ENCODE measurements at places on chromosomes 1 and 21. TPM values are rescaled to one million over a fixed set of nuclear protein-coding genes. Genes with fewer than 3 reads are reported as not detected.
A peak's percentile ranks its signal among the peaks of the same experiment; 100 is the strongest.

The GLIS1 gene
- total RNA-seq: not detected

The SLFNL1 gene
- 0.14 TPM for total RNA-seq

The STYXL2 gene
- total RNA-seq: not detected

The CDA gene
- 33.8 TPM for total RNA-seq

The ASCL5 gene
- total RNA-seq: not detected

The CNKSR1 gene
- 0.97 TPM for total RNA-seq

DNA sequence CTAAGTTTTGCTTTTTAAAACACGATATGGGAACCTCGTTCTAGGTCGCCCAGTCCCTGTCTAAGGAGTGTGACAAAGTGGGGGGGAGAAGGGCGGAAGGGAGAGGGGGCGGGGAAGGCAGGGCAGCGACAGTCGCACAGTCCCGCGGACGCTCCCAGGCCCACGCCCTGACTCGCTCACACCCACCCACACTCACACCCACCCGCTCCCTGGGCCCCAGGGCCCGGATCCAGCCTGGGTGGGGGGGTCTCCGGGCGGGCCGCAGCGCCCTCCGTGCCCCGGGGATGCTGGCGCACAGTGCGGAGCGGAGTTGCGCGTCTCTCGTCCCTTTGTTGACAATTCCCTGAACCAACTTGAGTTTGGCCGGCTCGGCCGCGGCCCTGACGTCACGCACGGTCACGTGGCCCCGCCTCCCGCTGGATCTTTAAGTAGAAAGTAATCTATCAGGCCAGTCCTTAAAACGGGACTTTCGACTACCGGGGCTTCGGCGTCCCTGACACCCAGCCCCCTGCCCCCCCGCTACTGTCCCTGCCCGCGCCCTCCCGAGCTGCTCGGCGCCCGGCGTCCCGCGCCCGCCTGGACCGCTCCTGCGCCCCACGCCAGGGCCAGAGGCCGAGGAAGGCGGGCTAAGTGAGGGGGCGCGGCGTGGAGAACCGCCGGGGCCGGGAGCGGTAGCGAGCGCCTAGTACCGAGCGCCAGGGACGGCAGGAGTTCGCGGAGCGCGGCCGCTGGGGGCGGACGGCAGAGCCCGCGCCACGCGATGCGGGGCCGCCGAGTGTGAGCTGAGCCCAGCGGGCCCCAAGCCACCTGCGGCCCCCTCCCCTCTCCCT, at the start of gene FOXD3:
Gene FOXD3, plus strand, starts transcription at position 454 of the 830 bp plus-strand sequence. CDS start 492 bp downstream, outside the sequence.
- peak; percentile 66 for DNase-seq
- H3K27ac ChIP-seq: no peak within 1 kb of the TSS
- no peaks in the 10 kb centered on the region for H3K36me3 ChIP-seq

- H3K4me1 ChIP-seq: no peaks in the 10 kb centered on the region
- no peak for DNase-seq
- no peaks in the 10 kb centered on the region for H3K27me3 ChIP-seq
- no peak overlapping the region for H3K4me3 ChIP-seq
- H3K36me3 ChIP-seq: no peaks in the 10 kb centered on the region
Observed at GRCh38 chr1:165605246-165605645, 25.8 kb upstream of the MGST3 start.

GRCh38 chr1:83704350-83704749, 294.6 kb downstream of the TTLL7 start:
- no peak for DNase-seq
- no peaks in the 10 kb centered on the region for H3K36me3 ChIP-seq
- no peaks in the 10 kb centered on the region for H3K4me1 ChIP-seq
- no peak overlapping the region for H3K4me3 ChIP-seq

- H3K27ac ChIP-seq: no peak overlapping the region
- H3K27me3 ChIP-seq: no peaks in the 10 kb centered on the region
- H3K4me3 ChIP-seq: peak overlapping the region; percentile 80
- no peak for DNase-seq
Observed at GRCh38 chr1:202958544-202959275, 598 bp upstream of the ADIPOR1 start.

- no peaks in the 10 kb centered on the region for H3K27me3 ChIP-seq
- DNase-seq: no peak
- H3K4me1 ChIP-seq: no peaks in the 10 kb centered on the region
- no peaks in the 10 kb centered on the region for H3K36me3 ChIP-seq
- no peak overlapping the region for H3K4me3 ChIP-seq
- H3K27ac ChIP-seq: no peak overlapping the region
Observed at GRCh38 chr1:223211323-223211985, 68.4 kb upstream of the TLR5 start.

- H3K4me3 ChIP-seq: no peak overlapping the region
- no peaks in the 10 kb centered on the region for H3K36me3 ChIP-seq
- H3K27ac ChIP-seq: no peak overlapping the region
- DNase-seq: no peak
- H3K4me1 ChIP-seq: no peaks in the 10 kb centered on the region
Observed at GRCh38 chr1:13801655-13802486, 101.9 kb downstream of the PRDM2 start.

GRCh38 chr1:201212461-201213055, 21.9 kb downstream of the IGFN1 start:
- no peak for DNase-seq
- no peaks in the 10 kb centered on the region for H3K4me1 ChIP-seq
- H3K27ac ChIP-seq: no peak overlapping the region
- H3K27me3 ChIP-seq: no peaks in the 10 kb centered on the region
- H3K36me3 ChIP-seq: no peaks in the 10 kb centered on the region

- H3K4me1 ChIP-seq: no peaks in the 10 kb centered on the region
Observed at GRCh38 chr1:75952016-75952415, 19.8 kb upstream of the ASB17 start.

- no peak overlapping the region for H3K4me3 ChIP-seq
- no peak for DNase-seq
- no peaks in the 10 kb centered on the region for H3K27me3 ChIP-seq
- H3K4me1 ChIP-seq: no peaks in the 10 kb centered on the region
- no peaks in the 10 kb centered on the region for H3K36me3 ChIP-seq
- no peak overlapping the region for H3K27ac ChIP-seq
Observed at GRCh38 chr1:201933840-201934430, 12.4 kb downstream of the LMOD1 start.

DNA sequence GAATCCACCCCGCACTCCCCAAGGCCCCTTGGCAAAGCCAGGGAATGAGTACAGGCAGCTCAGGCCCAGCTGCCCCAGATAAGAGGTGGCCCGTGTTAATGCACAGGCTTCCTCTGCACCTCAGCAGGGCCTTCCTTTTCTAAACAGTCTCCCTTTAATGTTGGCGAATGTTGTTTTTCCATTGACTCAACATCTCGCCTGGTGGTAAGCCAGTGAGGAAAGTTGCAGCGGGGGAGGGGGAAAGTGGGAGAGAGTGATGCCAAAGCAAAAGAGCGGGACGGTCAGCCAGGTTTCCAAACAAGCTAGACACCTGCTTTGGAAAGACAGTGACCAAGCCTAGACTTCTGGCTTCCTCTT, 10.3 kb upstream of the PROX1 start:
- peak; percentile 72 for DNase-seq
- no peaks in the 10 kb centered on the region for H3K36me3 ChIP-seq
- peak overlapping the region; percentile 11 for H3K4me3 ChIP-seq
- H3K27ac ChIP-seq: peak overlapping the region; percentile 73

DNA sequence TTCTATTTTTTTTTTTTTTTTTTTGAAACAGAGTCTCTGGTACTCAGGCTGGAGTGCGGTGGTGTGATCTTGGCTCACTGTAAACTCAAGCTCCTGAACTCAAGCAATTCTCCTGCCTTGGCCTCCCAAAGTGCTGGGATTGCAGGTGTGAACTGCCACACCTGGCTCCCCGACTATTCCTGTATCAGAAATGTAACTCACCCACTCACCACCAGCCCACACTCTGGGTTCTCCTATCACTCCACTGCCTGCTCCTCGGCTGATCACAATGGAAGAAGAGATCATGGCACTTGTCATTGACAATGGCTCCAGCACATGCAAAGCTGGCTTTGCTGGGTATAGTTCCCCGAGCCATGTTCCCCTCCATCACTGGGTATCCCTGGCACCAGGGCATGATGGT, 15.9 kb downstream of the RABIF start:
- no peaks in the 10 kb centered on the region for H3K4me1 ChIP-seq
- H3K4me3 ChIP-seq: no peak overlapping the region
- no peaks in the 10 kb centered on the region for H3K27me3 ChIP-seq

- H3K4me3 ChIP-seq: no peak overlapping the region
- H3K27me3 ChIP-seq: no peaks in the 10 kb centered on the region
- H3K27ac ChIP-seq: no peak overlapping the region
- no peak for DNase-seq
- H3K4me1 ChIP-seq: no peaks in the 10 kb centered on the region
Observed at GRCh38 chr1:248926401-248927182, 20.6 kb downstream of the PGBD2 start.

DNA sequence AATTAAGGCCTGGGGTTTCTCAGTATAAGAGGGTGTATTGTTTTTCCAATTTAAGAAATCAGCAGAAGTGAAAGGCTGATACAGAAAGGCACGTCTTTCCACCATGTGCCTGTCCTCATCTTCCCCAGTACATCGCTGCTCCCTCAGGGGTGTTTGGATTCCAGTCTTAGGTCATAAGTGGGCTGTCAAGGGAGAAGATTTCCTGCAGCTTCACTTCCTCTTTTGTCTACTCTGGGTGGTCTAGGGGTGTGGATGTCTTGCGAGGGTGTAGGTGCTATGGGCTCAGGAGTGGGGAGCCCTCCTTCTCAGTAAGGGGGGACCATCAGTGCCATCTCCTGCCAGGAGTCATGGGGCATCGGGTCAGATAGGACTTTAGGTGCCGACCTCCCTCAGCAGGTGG, 999.8 kb upstream of the NCAM2 start:
- H3K4me1 ChIP-seq: no peaks in the 10 kb centered on the region
- no peak for DNase-seq
- no peaks in the 10 kb centered on the region for H3K27me3 ChIP-seq
- H3K27ac ChIP-seq: no peak overlapping the region
- no peaks in the 10 kb centered on the region for H3K36me3 ChIP-seq

- no peak for DNase-seq
- no peaks in the 10 kb centered on the region for H3K36me3 ChIP-seq
- H3K27ac ChIP-seq: no peak overlapping the region
- no peak overlapping the region for H3K4me3 ChIP-seq
- no peaks in the 10 kb centered on the region for H3K4me1 ChIP-seq
- no peaks in the 10 kb centered on the region for H3K27me3 ChIP-seq
Observed at GRCh38 chr1:35884934-35885333, 1.9 kb downstream of the AGO1 start.

DNA sequence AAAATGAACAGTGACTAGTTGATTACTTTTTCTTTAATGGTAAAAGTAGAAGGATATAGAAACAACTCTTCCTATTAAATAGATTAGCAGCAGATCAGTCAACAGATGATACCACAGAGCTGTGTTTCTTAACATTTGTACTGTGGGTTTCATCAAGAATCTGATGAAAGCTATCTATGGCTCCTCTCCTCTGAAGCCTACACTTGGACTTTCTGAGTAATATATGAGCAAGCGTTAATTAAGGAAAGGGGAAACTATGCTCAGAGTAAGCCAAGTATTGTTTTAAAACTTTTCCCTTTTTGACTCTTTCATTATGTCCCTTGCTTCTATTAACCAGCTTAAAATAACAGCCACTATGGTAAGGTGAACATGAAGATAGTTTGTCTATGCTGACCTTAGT, 10.8 kb downstream of the ARID4B start:
- no peak overlapping the region for H3K4me3 ChIP-seq
- H3K27ac ChIP-seq: no peak overlapping the region
- no peaks in the 10 kb centered on the region for H3K27me3 ChIP-seq
- H3K4me1 ChIP-seq: no peaks in the 10 kb centered on the region

DNA sequence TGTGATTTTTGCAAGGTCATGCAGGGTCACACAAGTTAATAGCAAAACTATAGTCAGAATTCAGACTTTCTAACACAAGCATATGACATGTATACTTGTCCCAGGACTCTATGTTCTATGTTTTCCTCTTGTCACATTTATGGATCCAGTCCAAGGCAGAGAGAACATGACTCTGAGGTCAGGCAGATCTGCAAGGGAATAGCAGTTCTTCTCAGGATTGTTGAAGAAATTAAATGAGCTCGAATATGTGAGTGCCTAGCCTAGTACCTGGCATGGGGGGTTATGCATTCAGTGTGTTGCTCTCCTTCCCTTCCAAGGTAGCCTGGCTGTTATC, 9.5 kb upstream of the RPTN start:
- no peak for DNase-seq
- H3K27ac ChIP-seq: no peak overlapping the region
- H3K4me1 ChIP-seq: no peaks in the 10 kb centered on the region
- H3K36me3 ChIP-seq: no peaks in the 10 kb centered on the region

DNA sequence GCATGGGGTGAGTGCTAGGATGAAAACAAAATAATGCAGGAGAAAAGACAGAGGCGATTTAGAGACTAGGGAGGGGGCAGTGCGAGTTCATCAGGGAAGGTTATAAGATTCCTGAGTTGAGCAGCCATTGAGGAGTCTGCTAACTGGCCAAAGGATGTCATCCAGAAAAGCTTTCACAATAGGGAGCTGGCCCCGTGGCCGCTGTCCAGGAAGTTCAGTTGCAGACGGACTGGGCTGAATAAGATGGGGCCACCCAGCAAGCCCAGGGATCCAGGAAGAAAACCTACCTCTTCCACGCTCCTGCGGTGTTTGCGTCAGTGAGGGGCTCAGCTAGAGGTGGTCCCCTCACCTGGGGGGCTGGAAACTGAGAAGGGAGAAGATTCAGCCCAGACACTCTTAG, 4.0 kb upstream of the PKP1 start:
- H3K4me1 ChIP-seq: no peaks in the 10 kb centered on the region
- H3K27ac ChIP-seq: no peak overlapping the region
- peaks cover 8% of the 10 kb centered on the region for H3K27me3 ChIP-seq
- no peaks in the 10 kb centered on the region for H3K36me3 ChIP-seq
- no peak for DNase-seq
- H3K4me3 ChIP-seq: no peak overlapping the region

- no peak for DNase-seq
- H3K36me3 ChIP-seq: no peaks in the 10 kb centered on the region
- H3K4me3 ChIP-seq: no peak overlapping the region
Observed at GRCh38 chr1:116989835-116990234, 11.7 kb upstream of the CD101 start.

- H3K27me3 ChIP-seq: no peaks in the 10 kb centered on the region
- no peaks in the 10 kb centered on the region for H3K36me3 ChIP-seq
- no peaks in the 10 kb centered on the region for H3K4me1 ChIP-seq
- DNase-seq: no peak
- H3K27ac ChIP-seq: no peak overlapping the region
Observed at GRCh38 chr1:183227422-183228346, 41.6 kb downstream of the LAMC2 start.
